Dorsolateral prefrontal cortex (tissue), 122 donors: ENCODE measurements at places on chromosomes 13 and 19. TPM values are rescaled to one million over a fixed set of nuclear protein-coding genes. Genes with fewer than 3 reads are reported as not detected.
A peak's percentile ranks its signal among the peaks of the same experiment; 100 is the strongest.

DNA sequence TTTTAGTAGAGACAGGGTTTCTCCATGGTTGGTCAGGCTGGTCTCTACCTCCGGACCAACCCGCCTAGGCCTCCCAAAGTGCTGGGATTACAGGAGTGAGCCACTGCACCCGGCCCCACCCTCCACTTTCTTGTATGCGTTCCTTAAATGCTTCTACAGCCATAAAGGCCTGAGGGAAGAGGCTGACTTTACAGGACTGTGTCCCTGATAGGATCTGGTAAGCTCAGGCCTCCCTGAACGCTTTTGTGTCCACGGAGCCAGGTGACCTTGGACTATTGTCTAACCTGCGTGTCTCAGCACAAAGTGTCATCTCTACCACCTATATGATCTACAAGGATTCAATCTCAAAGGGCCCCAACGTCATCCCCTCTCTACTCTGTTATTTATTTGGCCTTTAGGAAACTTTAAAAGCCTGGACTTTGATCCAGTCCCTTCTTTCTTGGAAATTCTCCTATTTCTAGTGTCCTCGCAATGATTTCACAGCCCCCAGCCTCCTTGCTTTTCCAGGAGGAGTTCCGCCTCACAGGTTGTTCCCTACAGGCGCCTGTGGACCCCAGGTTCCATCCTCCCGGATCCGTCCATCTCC lies 701 bp downstream of the ZNF552 start:
- no peak for DNase-seq

GRCh38 chr19:15780610-15781418 lies 6.6 kb upstream of the OR10H5 start:
- no peak for DNase-seq

DNA sequence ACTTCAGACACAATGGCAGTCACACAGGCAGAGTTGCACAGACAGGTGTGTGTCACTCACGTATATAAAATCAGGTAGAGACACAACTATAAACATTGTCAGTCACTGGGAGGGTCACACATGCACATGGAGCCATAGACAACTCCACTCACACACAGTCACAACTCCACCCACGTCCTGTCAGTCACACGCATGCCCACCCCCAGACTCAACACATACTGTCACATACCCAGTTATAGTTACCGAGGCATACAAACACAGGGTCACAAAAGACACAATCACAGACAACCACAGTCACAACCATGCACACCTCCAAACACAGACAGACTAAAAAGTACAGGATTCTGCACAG lies 1.5 kb downstream of the NUMBL start:
- no peak for DNase-seq

DNA sequence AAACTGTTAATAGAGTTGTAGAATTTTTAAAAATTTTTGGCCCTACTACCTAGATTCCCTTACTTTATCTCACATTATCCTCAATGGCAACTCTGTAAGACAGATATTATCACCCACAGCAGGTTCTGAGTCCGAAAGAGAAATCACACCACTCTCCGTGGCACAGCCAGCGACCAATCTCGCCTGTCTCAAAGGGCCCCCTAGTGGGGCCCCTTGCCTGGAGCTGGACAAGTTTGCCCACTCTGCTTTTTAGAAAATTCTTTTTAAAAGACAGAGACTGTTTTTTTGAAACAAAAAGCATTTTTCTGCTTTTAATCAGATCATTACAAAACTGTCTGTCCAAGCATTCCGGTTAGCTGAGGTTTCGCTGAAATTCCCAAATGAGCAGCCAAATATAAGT lies 21.7 kb downstream of the PHF11 start:
- peak; percentile 48 for DNase-seq

- DNase-seq: no peak
These were observed 330.7 kb downstream of the PCDH20 start for GRCh38 chr13:61084988-61085387.

- DNase-seq: no peak
These were observed 114.5 kb downstream of the ATP11A start for GRCh38 chr13:112804374-112804773.

- no peak for DNase-seq
These were observed 44.1 kb downstream of the POLR1D start for GRCh38 chr13:27665761-27666160.

MAP2K7 gene
- 44.8 TPM for total RNA-seq

GRCh38 chr19:34319785-34320184 lies 45.2 kb upstream of the GPI start:
- DNase-seq: no peak

DNA sequence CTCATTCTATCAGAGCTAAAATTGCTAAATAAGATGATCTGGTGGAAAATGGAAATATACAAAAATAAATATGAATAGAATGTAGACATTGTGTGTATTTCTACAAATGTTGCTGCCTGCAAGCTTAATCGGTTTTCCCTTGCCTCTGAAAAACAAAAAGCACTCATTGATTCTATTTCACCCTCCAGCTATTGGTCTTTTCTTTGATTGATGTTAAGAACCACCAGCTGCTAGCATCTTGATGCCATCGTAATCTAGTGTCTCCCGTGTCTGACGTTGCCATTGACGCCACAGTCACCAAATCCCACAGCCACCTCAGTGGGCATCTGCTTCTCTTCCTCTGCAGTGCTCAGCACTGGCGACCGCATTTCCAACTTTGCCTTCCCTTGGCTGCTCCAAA lies 461.8 kb downstream of the MYO16 start:
- no peak for DNase-seq

DNA sequence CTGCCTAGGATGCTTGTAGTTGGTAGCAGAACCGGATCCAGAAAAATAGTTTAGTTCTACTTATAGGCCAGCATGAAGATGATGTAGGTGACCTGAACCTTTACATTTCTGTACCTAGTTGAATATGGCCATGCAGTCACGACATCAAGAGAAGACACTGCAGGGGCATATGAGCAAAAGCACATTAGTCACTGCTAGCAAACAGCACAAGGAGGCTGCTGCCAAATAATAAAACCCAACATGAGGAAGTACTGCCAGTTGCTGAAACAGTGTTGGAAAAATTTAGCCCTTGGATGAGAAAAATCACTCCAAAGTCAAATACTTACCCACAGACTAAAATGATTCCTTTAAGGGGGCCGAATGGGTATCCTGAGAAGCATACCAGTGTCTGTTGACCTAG lies 20.8 kb downstream of the ERICH6B start:
- no peak for DNase-seq
